ENCODE measurements at places on chromosomes 2 and 18. TPM values are rescaled to one million over a fixed set of nuclear protein-coding genes. Genes with fewer than 3 reads are reported as not detected.

- no peaks in the 10 kb centered on the region for H3K36me3 ChIP-seq
- H3K4me3 ChIP-seq = no peak overlapping the region
- no peaks in the 10 kb centered on the region for H3K27me3 ChIP-seq
- no peak for DNase-seq
- H3K27ac ChIP-seq = no peak overlapping the region
Observed at GRCh38 chr2:9725106-9725505, 94.3 kb upstream of the YWHAQ start.

- no peaks in the 10 kb centered on the region for H3K27me3 ChIP-seq
- H3K36me3 ChIP-seq = no peaks in the 10 kb centered on the region
- no peak overlapping the region for H3K4me3 ChIP-seq
- peak; percentile 7 for DNase-seq
- H3K27ac ChIP-seq = no peak overlapping the region
Observed at GRCh38 chr2:236631281-236631855, 61.7 kb downstream of the ACKR3 start.

DNA sequence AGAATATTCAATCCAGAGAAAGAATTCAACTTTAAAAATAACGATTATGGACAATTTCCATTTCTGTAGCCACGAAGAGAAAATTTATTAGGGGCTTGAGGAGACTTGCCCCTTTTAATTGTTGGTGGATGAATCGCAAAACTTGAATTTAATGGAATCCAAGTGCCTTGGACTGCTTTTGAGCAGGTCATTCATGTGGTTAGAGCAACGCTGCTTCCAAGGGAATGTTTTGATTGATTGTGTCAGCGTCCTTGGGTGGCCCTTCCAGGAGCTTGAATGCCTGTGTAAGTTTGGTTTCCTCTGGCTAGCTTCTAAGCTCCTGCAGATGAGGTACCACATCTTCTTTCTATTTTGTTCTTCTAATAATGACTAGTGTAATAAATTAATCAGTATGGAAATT is 213.4 kb downstream of the LTBP1 start:
- peaks cover 19% of the 10 kb centered on the region for H3K4me1 ChIP-seq
- no peak overlapping the region for H3K4me3 ChIP-seq
- no peak for DNase-seq
- no peak overlapping the region for H3K27ac ChIP-seq

- no peak overlapping the region for H3K27ac ChIP-seq
Observed at GRCh38 chr2:195559431-195559914, 97.6 kb upstream of the SLC39A10 start.

GRCh38 chr2:38497670-38498037 is 105.1 kb downstream of the HNRNPLL start:
- no peaks in the 10 kb centered on the region for H3K4me1 ChIP-seq
- H3K36me3 ChIP-seq = no peaks in the 10 kb centered on the region
- H3K4me3 ChIP-seq = no peak overlapping the region
- DNase-seq = no peak
- peaks cover 5% of the 10 kb centered on the region for H3K27me3 ChIP-seq

- no peak for DNase-seq
- H3K27ac ChIP-seq = no peak overlapping the region
- no peaks in the 10 kb centered on the region for H3K4me1 ChIP-seq
- no peaks in the 10 kb centered on the region for H3K36me3 ChIP-seq
Observed at GRCh38 chr2:151978709-151979108, 120.1 kb downstream of the CACNB4 start.

DNA sequence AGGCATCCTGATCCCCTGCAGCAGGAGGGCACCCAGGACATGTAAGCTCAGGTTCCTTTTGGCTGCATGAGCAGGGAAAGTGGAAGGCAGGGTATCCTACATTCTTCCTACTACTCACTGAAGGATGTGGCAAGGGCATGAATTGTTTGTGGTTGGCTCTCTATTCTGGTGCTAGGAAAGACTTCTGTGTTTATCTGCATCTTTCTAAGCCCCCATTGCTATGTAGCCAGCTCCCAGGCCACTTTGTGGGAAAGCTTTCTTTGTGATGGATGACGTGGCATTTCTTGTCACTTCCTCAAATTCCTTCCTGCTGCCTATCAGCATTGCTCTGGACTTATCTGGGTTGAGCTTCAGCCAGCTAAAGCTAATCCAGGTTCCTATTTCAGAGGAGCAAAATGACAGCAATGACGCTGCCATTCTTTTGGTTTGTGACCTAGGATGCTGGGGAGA is 46.2 kb downstream of the MEIS1 start:
- no peaks in the 10 kb centered on the region for H3K36me3 ChIP-seq
- peak overlapping the region; percentile 90 for H3K27ac ChIP-seq
- peak; percentile 93 for DNase-seq
- peak overlapping the region; percentile 5 for H3K4me3 ChIP-seq

DNA sequence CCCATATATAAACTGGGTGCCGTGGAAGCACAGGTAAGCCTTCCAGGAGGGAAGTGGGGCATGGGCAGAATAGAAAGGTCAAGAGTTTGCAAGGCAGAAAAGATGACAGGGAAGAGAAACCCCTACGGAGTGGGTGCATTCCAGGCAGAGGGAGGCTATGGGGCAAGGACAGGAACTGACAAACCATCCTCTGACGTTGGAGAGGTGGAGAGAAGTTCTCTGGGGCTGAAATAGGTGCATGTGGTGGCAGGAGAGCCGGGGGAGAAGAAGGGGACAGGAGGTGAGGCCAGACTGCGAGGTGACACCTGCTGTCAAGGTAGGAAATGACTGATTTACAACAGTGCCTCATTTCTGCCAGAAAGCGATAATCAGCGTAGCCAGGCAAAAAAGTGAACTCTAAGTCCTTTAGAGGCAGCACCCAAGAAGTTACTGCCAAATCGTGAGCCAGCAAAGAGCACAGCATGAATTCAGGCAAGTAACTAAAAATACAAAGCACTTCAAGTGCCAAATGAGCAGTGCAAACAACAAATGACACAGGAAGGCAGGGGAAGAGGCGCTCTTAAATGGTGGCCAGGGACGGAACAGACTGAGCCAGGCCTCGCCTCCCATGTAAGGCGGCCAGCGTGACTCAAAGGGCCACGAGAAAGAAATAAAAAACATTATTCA is 113.3 kb upstream of the ACVR1C start:
- DNase-seq = no peak
- no peaks in the 10 kb centered on the region for H3K27me3 ChIP-seq
- peaks cover 8% of the 10 kb centered on the region for H3K36me3 ChIP-seq
- no peak overlapping the region for H3K4me3 ChIP-seq
- no peak overlapping the region for H3K27ac ChIP-seq
- no peaks in the 10 kb centered on the region for H3K4me1 ChIP-seq

DNA sequence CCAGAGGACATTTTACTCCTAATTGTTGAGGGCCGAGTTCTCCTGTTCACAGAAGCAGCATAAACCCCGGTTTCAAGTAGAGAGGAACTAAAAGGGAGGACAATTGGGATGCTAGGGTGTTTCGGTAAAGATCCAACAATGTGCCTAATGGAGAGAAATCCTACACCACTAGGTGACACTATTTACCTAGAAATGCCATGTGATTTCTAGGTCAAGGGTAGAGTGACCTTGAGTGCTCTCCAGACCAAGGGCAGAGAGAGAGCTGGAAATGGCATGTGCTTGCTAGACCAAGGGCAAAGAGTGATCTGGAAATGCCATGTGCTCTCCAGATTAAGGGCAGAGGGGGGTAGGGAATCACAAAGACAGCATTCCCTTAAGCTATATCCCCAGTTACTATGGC is 472.0 kb downstream of the DCDC2C start:
- no peaks in the 10 kb centered on the region for H3K4me1 ChIP-seq
- H3K4me3 ChIP-seq = no peak overlapping the region
- no peak for DNase-seq
- H3K36me3 ChIP-seq = no peaks in the 10 kb centered on the region

- no peaks in the 10 kb centered on the region for H3K4me1 ChIP-seq
- no peak overlapping the region for H3K27ac ChIP-seq
- no peak overlapping the region for H3K4me3 ChIP-seq
- H3K36me3 ChIP-seq = no peaks in the 10 kb centered on the region
- no peak for DNase-seq
Observed at GRCh38 chr2:30492619-30493018, 45.6 kb downstream of the LCLAT1 start.

DNA sequence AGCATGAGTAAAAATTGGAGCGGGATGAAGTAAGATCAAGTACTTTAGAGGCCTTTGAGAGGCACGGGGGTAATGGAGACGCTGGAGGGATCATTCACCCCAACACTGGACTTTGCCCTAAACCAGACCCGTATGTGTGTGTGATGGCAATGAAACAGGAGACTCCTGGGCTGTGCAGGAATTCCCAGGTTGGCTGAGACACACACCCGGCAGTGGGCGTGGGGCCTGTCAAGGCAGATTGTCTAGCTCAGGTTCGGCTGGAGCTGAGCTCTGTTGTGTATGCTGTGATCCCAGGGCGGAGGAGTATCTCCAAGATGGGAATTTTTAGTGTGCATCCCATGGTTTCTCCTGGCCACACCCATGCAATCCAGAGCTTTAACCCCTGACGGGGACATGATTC is 83.2 kb upstream of the MC2R start:
- H3K27me3 ChIP-seq = no peaks in the 10 kb centered on the region
- H3K36me3 ChIP-seq = no peaks in the 10 kb centered on the region
- no peak overlapping the region for H3K4me3 ChIP-seq

- peaks cover 2% of the 10 kb centered on the region for H3K27me3 ChIP-seq
- no peaks in the 10 kb centered on the region for H3K36me3 ChIP-seq
- no peak overlapping the region for H3K27ac ChIP-seq
- DNase-seq = no peak
Observed at GRCh38 chr2:120832296-120833070, 96.8 kb downstream of the GLI2 start.

- H3K36me3 ChIP-seq = no peaks in the 10 kb centered on the region
- H3K4me1 ChIP-seq = peaks cover 4% of the 10 kb centered on the region
- H3K27ac ChIP-seq = no peak overlapping the region
- no peaks in the 10 kb centered on the region for H3K27me3 ChIP-seq
Observed at GRCh38 chr2:39640107-39640506, 25.6 kb upstream of the TMEM178A start.

DNA sequence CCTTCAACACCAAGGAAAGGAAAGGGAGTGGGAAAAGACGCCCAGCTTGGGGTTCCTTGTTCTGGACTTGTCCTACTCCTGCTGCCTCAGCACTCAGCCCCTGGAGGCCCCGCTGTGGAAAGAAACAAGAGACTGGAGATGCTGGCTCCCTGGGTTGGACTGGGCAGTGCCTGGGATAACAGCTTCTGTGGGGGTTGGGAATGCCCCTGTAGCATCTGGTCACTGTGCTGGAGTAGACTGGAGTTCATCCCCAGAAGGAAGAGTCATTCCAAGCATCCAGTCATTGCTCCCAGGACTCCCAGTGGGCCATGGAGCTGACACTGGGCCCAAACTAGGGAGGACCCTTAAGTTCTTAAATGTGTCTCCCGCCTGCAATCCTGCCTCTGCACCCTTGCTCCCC is 129.3 kb upstream of the HAAO start:
- no peak for DNase-seq
- peaks cover 54% of the 10 kb centered on the region for H3K4me1 ChIP-seq
- H3K4me3 ChIP-seq = no peak overlapping the region
- H3K36me3 ChIP-seq = no peaks in the 10 kb centered on the region
- H3K27ac ChIP-seq = no peak overlapping the region

DNA sequence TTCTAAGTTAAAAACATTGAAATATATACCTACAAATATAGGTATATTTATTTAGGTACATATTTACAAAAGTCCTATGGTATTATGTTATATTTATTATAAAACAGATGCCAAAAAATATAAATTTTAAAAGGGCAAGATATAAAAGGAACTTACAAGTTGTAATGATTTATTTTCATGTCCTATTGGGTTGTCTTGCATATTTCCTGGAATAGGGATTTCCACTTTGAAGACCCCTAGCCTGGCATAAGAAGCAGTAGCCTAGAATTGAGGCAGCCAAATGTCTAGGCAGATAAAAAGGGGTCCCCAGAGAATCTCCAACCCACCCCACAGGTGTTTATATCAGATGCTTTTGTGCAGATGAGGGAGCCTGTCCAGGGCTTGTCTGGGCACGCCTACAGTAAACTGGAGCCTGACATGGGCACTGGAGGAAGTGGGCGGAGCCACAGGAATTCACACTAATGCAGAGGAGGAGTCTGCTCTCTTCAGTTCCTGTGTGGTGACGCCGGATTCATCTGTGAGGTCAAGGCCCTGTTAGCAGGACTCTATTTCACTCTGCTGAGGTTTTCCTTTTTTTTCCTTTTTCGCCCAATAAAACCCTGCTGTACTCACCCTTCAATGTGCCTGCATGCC is 1088.9 kb upstream of the PIK3C3 start:
- no peaks in the 10 kb centered on the region for H3K36me3 ChIP-seq
- H3K4me1 ChIP-seq = peaks cover 2% of the 10 kb centered on the region
- no peaks in the 10 kb centered on the region for H3K27me3 ChIP-seq

- H3K27ac ChIP-seq = no peak overlapping the region
- no peak for DNase-seq
- H3K36me3 ChIP-seq = no peaks in the 10 kb centered on the region
- no peak overlapping the region for H3K4me3 ChIP-seq
Observed at GRCh38 chr2:172093416-172094293, 8.3 kb downstream of the DLX1 start.

Gene NT5DC4
- polyA plus RNA-seq = not detected

Gene TRABD2A
- 1.0 TPM for polyA plus RNA-seq

Gene SCN2A
- not detected for polyA plus RNA-seq

Gene TSPYL6
- not detected for polyA plus RNA-seq

Gene ANKRD62
- polyA plus RNA-seq = not detected

Gene IL1RN
- not detected for polyA plus RNA-seq

Gene GALNT5
- polyA plus RNA-seq = not detected

Data from endothelial cell of umbilical vein (primary cell).